ENCODE measurements at places on chromosomes 11 and 22.

GRCh38 chr22:35862697-35863096 is 145.0 kb downstream of the APOL5 start:
- no peak for DNase-seq

- no peak for DNase-seq
Observed at GRCh38 chr22:45823336-45823735, 151.7 kb downstream of the ATXN10 start.

GRCh38 chr11:68532727-68533369 is 72.3 kb downstream of the PPP6R3 start:
- DNase-seq = no peak

GRCh38 chr22:33648478-33648877 is 271.8 kb downstream of the LARGE1 start:
- no peak for DNase-seq

- no peak for DNase-seq
Observed at GRCh38 chr11:57410287-57410686, 16.6 kb downstream of the SLC43A3 start.

DNA sequence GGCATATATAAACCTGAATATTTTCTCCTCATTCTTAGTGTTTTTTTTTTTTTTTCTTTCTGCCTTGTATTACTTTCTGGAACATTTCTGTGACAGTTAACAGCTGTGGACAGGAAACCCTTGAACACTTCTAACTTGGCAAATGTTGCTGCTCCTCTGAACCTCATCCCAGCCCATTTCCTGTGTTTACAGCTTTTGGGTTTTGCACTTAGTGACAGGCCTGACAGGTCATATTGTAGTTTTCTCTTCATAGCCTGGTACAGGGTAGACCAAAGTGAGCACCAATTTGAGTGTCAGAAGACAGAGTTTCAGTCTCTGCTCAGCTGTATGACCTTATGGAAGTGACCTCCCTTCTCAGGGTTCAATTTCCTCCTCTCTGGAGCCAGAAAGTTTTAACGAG is 91.6 kb downstream of the STIM1 start:
- DNase-seq = no peak

DNA sequence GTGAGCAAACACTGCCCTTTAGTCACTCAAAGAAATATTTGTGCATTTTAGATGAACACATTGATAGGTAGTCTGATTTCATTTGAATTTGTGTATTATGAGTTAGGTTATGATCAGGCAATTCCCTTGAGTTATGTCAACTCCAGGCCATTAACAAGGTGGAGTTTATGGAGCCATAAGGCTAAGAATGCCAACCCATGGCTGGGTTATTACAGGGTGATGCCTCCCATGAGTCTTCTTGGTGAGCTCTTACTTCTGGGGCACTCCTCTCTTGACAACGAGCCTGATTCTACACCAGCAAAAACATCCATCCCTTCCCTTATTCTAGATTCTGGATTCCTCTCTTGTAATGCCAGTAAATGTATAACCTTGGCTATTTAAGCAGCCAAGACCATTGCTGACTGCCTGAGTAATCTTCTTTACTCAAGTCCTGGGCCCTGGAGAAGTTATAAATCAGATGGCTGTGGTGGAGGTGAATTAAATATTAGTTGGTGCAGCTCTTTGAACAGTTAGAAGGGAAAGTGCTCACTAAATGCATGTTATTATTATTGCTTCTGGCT is 645.7 kb upstream of the TENM4 start:
- DNase-seq = no peak

- peak; percentile 76 for DNase-seq
Observed at GRCh38 chr11:62108017-62108750, 15.6 kb upstream of the INCENP start.

GRCh38 chr22:46595545-46595944 is 24.6 kb upstream of the GRAMD4 start:
- no peak for DNase-seq

- no peak for DNase-seq
Observed at GRCh38 chr22:48889209-48889830, 938.4 kb downstream of the BRD1 start.

DNA sequence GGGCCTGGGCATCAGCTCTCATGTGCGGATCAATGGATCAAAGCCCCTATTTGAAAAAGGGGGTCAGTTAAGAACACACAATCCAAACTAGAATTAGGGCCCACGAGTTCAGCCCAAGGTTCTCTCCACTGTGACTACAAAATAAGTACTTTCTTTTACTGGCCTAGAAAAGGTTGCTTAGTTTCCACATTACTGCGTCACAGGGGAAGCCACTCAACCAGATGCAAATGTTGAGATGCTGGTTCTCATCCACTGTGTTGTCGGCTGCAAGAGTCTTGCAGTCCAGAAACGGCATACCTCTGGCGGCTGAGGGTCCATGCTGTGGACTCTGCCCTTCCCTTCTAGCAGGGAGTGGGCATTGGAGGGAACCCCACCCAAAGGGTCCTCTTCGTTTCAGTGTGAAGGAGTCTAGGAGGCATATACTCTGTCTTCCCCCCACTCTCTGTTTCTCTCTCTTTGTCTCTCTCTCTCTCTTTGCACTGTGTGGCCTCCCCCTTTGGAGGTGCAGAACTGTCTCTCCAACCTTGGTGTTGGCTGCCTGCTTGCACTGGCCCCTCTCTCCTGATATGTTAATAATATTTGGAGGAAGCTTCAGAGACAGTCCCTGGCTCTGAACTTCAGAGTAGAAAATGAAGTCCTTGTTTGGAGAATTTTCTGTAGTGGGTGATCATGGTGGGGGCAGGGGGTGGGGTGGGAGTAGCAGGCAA is 99.0 kb upstream of the NNMT start:
- no peak for DNase-seq

DNA sequence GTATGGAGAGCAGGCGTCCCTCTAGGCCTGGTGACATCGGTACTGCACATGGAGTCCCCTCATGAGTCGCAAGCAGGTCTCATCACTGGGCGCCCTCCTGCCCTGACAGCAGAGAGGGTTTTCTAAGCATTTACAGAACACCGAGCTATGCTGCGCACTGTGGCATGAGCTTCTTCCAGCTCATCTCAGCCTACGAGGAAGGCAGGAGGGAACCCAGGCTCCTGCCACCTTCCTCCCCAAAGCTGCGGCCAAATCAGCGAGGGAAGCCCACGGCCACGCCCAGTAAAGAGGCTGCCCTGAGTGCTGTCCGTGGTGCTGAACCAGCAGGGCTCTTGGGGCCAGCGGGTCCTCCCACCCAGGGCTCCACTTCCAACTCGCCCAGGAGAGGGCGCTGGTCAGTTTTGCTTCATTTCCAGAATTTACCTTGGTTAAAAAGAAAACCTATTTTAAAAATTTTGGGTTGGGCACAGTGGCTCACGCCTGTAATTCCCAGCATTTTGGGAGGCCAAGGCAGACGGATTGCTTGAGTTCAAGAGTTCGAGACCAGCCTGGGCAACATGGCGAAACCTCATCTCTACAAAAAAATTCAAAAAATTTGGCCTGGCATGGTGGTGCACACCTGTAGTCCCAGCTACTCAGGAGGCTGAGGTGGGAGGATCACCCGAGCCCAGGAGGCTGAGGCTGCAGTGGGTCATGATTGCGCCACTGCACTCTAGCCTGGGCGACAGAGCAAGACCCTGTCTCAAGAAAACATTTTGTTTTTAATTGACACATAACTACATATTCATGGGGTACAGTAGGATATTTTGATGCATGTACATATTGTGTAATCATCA is 34.2 kb downstream of the PHF21B start:
- DNase-seq = no peak

DNA sequence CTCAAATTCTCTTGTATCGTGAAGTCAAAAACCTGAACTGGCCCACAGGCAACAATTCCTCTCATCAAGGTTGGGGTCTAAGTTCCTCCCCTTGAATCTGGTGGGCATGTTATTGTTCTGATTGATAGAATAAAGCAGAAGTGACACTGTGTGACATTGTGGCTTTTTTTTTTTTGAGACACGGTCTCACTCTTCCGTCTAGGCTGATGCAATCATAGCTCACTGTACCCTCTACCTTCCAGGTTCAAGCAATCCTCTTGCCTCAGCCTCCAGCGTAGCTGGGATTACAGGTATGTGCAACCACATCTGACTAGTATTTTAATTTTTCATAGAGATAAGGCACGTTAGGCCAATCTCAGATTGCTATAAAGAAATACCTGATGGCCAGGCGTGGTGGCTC is 8.9 kb upstream of the PELI3 start:
- no peak for DNase-seq

DNA sequence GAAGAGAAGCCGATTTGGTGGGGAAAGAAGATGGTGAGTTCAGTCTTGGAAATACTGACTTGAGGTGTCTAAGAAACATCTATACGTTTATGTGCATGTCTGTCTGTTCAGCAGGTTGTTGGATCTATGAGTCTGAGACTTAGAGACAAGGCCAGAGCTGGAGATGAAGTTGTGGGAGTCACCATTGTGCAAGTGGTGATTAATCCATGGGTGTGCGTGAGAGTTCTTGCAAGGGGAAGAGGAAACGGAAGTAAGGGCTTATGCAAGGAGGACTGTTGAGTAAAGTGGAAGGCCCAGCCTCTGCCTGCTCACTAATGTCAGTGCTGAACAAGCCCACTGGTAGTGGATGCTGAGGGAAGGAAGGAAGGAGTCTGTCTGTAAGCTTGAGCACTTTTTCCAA is 9.7 kb downstream of the TMEM45B start:
- no peak for DNase-seq

DNA sequence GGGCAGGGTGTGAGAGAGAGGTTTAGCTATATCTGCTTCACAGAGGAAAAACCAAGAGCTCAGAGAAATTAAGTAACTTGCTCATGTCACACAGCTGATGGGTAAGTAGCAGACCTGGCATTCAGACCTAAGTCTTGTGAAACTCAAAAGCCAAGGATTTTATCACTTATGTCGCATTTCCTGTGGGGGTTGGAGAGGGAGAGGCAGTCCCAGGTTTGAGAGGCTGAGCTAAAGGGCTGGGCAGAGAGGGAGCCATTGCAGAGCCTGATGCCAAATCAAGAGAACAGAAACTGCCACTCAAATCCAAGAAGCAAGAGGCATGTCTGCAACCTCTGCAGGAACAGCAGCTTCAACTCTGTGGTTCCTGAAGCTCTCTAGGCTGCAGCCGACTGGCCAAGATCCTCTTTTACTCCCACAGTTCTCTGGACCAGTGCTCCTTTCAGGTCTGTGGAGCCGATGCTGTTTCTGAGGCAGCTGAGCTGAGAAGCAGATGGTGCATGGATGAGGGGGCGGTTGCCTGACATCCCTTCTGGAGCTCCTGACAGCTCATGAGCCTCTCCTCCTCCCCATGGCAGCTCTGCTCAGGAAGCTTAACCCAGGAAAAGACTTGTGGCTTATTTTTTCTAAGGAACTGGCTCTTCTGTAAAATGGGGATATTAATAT is 47.6 kb upstream of the NAV2 start:
- peak; percentile 62 for DNase-seq

DNA sequence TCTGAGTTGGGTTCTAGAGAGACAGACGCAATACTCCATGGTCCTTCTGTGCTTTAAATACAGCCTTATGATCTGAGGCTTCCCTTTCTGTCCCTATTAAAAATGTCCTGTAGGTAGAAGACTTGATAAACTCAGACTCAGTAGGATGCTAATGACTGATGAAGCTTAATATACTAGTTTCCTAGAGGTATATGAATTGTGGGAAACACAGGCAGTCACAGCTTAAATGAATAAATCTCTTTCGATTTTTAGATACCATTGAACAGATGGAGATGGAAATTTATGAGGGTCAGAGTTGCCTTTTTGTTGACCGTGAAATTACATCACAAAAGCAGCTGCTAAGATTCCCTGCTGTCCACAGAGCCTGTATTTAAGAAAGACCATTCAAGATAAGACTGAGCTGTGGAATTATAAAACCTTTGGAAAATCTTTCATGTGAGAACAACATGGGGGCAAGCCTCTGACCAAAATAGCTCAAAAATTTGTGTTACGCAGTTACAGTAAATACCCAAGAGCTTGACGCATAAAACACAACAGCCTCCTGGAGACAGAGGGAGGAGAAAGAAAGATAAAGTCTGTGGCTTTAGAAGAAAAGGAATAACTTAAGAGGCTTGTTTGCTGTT is 172.3 kb downstream of the AASDHPPT start:
- DNase-seq = no peak

DNA sequence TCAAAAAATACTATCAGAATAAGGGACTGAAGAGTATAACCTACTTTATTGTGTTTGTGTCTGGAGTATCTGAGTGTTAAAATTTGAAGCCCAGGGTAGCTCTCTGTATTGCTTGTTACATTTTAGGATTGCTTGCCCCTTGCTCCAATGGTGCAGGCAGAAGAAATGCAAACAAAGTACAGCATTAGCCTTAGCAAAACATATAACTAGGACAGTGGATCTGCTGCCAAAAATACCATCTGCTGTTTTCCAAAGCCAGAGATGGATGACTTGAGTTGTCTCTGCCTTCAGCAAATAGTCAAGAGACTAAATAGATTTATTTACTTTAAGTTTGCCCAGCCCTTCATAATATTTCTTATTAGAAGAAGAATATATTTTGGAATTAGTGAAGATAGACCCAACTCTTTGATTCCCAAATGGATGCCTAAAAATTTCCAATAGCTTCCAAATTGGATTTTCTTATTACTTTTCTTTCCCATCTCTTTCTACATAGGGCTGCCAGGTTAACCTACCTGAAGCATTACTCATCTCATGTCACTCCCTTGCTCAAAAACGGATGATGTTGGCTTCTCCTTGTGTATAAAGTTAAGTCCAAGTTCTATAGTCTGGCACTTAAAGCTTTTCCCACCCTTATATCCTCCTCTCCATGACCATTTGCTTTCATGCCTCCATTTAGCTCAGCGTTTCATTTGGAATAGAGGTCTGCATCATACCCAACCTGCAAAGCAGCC is 66.3 kb downstream of the LDLRAD3 start:
- peak; percentile 91 for DNase-seq

DNA sequence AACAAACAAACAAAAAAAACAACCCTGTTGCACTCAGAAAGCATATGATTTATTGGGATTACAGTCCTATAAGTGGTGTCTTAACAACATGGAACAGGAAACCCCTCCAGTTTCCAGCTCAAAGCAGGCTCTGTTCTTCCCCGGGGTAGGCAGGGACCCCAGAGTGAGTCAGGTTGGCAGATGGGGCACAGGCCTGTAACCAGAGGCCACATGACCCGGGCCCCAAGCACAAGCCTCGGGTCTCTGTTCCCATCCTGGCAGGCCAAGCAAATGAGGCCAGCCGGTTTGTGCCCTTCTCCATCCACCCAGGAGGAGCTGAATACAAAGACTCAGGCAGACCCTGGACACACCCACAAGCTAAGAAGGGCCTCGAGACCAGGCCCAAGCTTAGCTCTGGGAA is 75.8 kb downstream of the NAT10 start:
- no peak for DNase-seq

DNA sequence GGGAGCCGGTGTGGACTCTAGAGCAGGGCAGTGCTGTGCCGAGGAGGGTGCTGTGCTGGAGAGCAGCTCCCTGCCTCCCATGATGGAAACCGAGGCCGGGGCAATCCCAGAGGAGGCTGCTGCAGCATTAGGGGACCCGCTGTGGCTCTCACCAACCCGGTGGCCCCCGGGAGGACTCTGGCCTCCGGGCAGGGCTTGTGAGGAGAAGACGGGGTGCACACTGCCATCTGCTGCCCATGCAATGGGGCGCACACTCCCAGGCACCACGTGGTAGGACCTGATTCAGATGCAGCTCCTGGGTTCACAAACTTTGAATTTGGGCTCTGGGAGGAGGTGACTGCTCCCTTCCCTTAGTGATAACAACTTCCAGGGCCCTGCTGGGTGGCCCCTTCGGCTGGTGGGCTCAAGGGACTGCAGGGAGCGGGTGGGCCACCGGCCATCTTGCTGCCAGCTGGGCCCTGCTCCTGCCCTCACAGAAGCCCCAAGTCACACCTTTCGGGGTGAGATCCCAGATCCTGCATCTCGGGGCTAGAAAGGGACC is 93.8 kb upstream of the FGF3 start:
- DNase-seq = no peak

Data from NCI-H2171 treated with DMSO at 0.1 percent for 48 hours (cell line).